ENCODE measurements at places on chromosomes 13 and 19.

DNA sequence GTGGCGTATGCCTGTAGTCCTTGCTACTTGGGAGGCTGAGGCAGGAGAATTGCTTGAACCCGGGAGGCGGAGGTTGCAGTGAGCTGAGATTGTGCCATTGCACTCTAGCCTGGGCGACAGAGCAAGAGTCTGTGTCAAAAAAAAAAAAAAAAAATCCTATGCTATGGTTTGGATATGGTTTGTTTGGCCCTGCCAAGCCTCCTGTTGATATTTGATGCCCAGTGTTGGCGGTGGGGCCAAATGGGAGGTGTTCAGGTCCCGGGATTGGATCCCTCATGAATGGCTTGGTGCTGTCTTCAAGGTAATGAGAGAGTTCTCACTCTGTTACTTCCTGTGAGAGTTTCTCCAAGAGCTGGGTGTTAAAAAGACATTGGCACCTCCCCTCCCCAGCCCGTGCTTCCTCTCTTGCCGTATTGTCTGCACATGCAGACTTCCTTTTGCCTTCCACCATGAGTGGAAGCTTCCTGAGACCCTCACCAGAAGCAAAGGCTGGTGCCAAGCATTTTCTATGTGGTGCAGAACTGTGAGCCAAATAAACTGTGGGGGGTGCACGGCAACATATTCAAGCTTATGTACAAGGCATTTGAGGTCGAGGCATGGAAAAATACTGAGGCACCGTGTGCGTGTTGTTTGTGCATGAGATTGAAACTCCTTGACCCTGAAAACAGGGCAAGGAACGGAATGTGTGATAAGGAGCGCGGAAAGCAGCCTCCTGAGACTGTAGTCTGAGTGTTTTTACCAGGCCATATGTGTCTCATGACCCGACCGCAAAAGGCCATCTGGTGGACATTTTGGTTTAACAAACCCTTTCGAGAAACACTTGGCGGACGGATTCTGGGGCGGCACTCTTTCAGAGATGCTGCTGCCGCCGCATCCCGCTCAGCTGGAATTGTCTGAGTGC lies 7.3 kb downstream of the SIGLEC9 start:
- no peak for DNase-seq

DNA sequence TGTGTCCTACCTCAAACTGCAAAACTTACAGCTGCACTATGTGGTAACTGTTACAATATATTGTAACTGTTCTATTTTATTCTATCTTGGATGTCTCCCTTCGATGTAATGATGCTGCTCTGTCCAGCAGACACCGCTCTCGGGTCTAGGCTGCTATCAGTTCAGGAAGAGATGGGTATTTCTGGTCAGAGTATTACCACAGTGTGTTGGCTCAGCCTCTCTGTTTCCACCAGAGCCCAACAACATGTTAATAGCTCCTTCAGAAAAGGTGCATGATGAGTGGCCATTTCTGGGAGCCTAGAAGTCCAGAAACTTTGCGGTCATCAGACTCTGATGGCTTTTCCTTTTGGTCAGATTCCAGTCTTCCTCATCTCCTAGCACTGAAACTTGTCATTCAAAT lies 35.9 kb upstream of the IGFL1 start:
- no peak for DNase-seq

- DNase-seq = no peak
These were observed 18.5 kb upstream of the MISP start for GRCh38 chr19:732148-733069.

- DNase-seq = no peak
These were observed 8.9 kb downstream of the RTBDN start for GRCh38 chr19:12825254-12826131.

- DNase-seq = no peak
These were observed 7.7 kb downstream of the AKAP8 start for GRCh38 chr19:15371786-15372380.

DNA sequence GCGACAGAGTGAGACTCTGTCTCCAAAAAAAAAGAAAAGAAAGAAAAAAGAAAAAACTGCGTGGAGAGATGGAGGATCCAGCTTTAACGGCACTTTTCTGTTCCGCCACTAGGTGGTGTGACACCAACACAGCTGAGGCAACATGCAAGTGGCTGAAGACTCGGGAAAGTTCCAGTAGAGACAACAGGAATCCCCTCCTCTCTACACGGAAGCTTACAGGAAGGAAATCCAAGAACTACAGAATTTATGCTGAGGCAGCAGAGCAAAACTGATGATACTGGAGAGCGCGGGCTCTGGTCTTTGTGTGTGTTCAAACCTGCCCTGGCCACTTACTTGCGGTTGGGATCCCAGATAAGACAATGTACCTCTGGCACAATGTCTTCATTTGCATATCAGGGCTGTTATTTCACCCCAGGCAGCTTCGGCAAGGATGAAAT lies 9.9 kb downstream of the RANBP3 start:
- peak; percentile 46 for DNase-seq

GRCh38 chr13:107874456-107874855 lies 340.9 kb downstream of the LIG4 start:
- DNase-seq = no peak

- DNase-seq = no peak
These were observed 36.0 kb upstream of the LAMP1 start for GRCh38 chr13:113260996-113261395.

- DNase-seq = no peak
These were observed 24.6 kb downstream of the ZMYM5 start for GRCh38 chr13:19838865-19839275.

DNA sequence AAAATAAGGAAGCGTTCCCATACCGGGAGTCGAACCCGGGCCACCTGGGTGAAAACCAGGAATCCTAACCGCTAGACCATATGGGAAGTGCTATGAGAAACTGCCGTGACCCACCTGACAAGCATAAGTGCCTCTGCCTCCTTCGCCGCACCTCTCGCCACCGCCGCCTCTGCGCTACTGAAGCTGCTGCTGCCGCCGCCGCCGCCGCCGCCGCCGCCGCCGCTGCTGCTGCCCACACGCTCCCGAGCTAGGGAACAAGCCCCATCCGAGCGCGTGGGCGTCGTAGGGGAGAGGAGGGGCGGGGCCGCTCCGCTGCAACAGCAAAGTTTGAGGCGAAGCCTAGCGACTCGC lies 610 bp upstream of the WBP4 start:
- no peak for DNase-seq

DNA sequence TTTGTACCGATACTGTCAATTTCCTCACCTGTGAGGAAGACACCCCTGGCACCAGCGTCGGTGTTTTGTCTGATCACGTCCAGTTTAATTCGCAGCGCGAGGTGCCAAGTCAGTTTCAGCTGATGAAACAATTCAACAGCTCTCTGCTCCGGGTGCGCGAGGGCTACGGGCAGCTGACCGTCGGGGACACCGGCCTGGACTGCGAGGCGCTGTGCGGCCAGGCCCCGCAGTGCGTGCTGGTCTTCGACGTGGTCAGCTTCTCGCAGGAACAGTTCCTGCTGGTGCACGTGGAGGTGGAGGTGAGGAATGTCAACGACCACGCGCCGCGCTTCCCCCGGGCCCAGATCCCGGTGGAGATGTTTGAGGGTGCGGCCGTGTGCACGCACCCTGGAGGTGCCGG lies 171.5 kb downstream of the OLFM4 start:
- no peak for DNase-seq

DNA sequence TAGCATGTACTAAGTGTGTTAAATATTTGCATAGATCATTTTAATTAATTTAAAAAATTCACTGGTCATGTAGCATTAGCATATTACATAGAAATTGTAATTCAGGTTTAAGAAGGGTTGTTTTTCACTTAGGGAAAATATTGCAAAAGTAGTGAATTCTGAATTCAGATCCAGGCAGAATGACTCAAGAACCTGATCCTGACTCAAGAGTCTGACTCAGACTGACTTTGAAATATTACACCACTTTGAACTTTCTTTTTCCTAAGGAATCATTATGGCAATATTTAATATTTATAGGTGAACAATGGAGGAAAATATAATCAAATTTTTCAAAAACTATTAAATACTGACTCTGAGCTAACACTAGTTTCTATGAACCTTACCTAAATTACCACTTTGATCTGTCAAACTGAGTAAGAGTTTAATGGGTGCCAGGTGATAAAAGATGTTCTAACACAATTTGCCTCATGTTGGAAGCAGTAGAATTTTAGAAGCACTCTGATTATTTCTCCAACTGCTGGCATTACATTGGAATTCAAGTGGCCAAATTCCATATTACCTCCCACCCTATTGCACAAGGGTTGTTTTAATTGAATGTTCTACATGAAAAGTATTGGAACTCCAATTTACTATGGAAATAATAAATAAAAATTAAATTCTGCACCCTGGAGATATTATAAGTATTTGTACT lies 261.6 kb downstream of the SLITRK1 start:
- no peak for DNase-seq

GRCh38 chr13:95447814-95448213 lies 104.7 kb upstream of the CLDN10 start:
- DNase-seq = no peak

DNA sequence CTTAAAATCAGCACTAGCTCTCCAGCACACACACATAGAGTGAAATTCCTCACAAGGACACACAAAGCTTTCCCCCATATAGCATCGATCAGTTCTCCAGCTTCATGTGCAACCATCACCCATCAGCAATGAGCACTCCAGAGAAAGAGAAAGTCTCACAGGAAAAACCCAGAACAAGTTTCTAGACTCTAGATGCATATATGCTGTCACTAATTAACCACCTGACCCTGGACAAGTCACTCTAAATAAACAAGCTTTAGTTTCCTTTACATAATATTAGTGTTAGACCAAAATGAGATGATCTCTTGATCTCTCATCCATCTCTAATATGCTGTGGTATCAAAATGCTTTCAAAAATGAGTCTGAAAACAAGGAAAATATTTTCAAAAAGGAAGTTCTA lies 81.2 kb downstream of the TBC1D4 start:
- no peak for DNase-seq

- DNase-seq = no peak
These were observed 169.9 kb downstream of the STK24 start for GRCh38 chr13:98406971-98407370.

DNA sequence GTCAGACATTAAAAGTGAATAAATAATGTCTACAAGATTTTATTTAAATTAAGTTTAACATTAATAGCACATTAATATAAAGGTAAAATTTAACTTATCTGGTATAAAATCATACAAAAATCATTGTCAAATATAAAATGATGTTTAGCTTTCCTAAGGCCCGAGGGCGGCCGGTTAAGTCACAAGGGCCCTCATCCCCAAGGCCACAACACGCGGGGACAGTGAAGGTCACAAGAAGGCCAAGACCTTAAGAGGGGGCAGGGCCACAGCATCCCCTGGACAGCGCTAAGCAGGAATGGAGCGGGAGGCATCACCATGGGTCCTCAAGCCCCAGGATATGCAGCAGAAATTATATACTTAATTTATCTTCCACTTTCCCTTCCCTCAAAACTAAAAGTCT lies 62.7 kb upstream of the ZNF85 start:
- DNase-seq = no peak

- no peak for DNase-seq
These were observed 208.7 kb downstream of the LACC1 start for GRCh38 chr13:44088411-44088810.

GRCh38 chr13:109214393-109214792 lies 572.0 kb downstream of the IRS2 start:
- DNase-seq = no peak

GRCh38 chr19:746208-746819 lies 4.6 kb upstream of the MISP start:
- DNase-seq = no peak

DNA sequence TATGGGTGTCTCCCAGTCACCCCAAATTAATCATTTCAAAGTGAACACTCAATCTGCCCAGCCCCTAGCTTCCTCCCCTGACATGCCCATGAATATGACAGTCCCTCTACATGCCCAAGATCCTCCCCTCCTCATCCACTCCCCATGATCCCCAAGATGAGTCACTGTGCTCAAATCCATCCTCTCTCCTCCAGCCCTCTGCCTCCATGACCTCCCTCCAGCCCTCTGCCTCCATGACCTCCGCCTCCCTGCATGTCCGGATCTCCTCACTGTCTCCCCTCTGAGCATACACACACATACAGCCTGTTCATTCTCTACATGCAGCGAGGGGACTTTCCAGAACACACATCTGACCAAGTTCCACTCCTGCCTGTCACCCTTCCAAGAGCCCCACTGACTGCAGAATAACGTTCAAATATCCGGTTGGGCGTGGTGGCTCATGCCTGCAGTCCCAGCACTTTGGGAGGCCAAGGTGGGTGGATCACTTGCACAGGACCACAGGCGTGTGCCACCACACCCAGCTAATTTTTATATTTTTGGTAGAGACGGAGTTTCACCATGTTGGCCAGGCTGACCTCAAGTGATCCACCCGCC lies 18.4 kb upstream of the FEM1A start:
- no peak for DNase-seq

GRCh38 chr19:6721773-6722172 lies 1.3 kb upstream of the C3 start:
- no peak for DNase-seq

DNA sequence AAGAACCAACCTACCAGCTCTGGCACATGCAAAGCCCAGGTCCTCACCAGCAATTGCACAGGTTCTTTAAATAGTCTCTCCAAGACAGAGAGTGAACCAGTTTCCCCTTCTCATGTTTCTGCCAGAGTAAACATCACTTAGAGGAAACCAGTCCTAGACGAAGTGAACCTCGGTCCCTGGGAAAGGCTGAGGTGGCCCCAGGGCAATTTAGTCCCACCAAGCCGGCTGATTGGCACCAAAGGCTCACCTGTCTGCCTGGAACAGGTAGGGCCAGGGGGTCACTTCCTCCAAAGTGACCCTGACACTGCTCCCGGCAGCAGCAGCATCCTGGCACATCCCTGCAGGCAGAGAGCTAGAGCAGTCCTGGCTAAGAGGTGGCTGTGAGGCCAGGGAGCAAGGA lies 122.9 kb upstream of the ZNF507 start:
- no peak for DNase-seq

DNA sequence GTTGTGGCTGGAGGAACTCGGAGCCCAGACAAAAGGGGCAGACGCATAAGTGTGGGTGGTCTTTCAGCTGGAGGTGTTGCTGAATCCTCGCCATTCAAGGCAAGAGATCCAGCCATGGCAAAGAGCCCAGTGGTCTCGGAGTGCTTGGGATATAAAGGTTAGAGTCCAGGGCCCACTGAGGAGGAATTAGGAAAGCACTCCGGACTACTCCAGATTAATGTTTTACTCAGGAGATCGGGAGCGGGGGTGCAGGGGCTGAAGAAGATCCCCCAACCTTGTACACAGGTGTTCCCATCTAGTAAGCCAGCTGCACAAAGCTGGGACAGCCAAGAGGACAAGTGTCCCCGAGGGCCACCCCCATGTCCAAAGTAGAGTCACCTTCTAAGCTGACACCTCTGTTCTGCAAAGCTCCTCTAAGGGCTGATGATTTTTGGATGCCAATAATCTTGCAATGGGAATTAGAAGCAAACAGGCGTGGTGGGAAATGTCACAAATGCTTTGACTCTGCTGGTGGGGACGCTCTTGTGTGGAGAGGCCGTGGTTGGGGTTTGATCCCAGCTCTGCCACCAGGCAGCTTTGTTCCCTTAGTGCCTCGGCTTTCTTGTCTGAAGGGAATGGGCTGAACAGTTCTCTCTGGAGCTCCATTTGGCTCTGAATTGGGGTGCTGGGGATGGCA lies 194.3 kb upstream of the SOX1 start:
- DNase-seq = no peak
